Activated T-helper 1 cell treated with anti-CD3 and anti-CD28 coated beads, Interleukin-2, amount 50 U/mL, for 16 hours (primary cell): ENCODE measurements at places on chromosomes 7 and 10.

GRCh38 chr10:122419876-122420623, 34.4 kb upstream of the ARMS2 start:
- no peak for DNase-seq

DNA sequence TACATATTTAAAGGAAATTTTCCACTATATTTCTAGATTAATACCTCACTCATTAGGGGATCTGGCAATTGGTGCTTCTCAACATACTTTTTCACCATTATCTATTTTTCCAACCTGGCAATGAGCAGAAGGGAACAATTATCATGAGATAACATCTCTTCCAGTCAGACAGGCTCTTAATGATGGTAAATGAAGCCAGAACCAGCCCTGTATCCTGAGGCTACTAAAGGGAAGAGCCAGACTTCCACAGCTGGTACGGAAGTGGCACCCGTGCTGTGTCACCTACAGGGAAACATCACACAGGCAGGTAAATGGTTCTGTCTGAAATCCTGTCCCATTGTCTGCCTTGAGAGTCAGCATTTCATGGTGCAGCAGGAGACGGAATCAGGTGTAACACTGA, 75.9 kb downstream of the ELMO1 start:
- no peak for DNase-seq

DNA sequence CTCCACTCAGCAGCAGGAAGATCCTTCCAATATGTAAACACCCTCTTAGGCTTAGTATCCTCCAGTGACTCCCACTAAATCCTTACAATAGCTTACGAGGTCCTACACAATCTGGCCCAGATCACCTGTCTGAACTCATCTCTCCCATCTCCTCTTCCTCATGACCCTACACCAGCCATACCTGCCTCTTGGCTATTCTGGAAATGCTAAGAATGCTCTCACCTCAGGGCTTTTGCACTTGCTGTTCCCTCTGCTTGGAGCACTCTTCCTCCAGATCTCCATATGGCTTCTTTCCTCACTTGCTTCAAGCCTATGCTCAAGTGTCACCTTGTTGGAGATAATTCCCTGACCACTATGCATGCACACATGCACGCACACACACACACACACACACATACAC, 50.8 kb upstream of the FRMD4A start:
- no peak for DNase-seq

- DNase-seq = no peak
These were observed at the start of gene SFRP4 for GRCh38 chr7:37916673-37917660. TSS of gene SFRP4 (minus strand) at chr7:37916817. CDS start at chr7:37916537, 280 bp downstream.

- no peak for DNase-seq
These were observed 27.3 kb downstream of the SEC23IP start for GRCh38 chr10:119919826-119920225.

- DNase-seq = no peak
These were observed 106.4 kb upstream of the GSDME start for GRCh38 chr7:24863626-24864025.

DNA sequence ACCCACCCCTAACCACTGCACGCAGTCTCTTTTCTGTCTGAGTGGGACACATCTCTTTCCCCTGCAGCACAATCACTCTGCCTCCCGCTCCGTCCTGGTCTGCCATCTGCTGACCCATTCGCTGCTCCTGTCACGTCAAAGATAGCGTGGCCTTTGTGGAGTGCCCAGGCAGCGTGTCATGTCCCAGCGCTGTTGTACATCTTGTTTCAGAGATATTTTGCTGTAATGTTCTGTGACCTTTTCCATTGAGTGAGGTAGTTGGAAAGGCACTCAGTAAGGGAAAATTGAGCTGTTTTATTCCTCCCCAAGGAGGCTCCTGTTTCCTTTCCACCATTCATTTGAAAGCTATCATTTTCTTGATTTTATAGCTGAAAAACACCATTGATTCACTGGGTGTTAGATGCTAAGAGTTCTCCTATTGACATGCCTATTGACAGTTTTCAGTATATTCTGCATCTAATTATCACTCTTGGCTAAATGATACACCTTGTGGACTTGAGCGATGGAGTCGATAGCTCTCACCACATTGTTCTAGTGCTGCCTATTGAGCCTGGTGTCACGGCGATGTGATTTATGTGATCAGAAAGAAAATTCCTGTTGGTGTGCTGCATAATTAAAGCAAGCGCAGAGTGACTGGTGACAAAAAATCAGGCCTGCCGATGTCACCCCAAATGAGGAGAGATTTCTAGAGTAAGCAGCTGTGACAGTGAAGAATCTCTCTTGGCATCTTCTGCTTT, 372.6 kb downstream of the LRMDA start:
- DNase-seq = no peak

- DNase-seq = no peak
These were observed 25.8 kb upstream of the ZRANB1 start for GRCh38 chr10:124916098-124916584.

- DNase-seq = no peak
These were observed 5.5 kb upstream of the OPN4 start for GRCh38 chr10:86648704-86649427.

- no peak for DNase-seq
These were observed 298.5 kb downstream of the NEBL start for GRCh38 chr10:20598590-20598989.

- no peak for DNase-seq
These were observed 82.6 kb downstream of the DNMBP start for GRCh38 chr10:99926925-99927720.

- no peak for DNase-seq
These were observed at the start of gene HMX2 for GRCh38 chr10:123147635-123148413. TSS of gene HMX2 (plus strand) at chr10:123148136. CDS start at chr10:123148379, 243 bp downstream.

DNA sequence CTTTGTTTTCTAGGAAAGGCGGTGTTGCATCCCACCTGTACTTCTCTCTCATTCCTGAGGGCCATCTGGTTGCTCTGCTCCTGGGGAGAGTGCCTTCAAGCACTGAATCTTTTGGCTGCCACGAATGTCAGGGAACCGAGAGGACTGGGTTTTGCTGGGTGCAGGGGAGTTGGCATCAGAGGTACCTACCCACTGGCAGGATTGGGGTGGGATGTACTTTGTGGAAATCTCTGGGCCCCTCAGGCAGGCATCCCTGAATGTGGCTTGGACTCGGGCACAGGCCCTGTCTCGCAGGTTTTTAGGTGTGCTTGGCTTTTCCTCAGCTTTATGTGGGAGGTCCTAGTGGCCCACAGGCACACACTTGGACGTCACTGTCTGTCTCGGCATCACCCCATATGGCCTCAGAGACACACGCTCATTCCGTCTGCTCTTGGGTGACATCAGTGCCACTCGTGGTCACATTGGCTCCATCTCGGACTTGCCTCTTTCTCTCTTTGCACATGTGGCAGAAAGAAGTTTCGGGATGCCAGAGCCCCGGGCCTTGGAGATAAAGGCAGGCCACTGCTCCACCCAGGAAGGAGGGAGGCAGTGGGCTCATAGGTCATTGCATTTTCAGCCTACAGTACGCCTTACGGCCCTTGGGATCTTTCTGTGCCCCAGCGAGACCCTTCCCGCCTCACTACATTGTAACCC, 325.6 kb downstream of the ZNF716 start:
- no peak for DNase-seq

DNA sequence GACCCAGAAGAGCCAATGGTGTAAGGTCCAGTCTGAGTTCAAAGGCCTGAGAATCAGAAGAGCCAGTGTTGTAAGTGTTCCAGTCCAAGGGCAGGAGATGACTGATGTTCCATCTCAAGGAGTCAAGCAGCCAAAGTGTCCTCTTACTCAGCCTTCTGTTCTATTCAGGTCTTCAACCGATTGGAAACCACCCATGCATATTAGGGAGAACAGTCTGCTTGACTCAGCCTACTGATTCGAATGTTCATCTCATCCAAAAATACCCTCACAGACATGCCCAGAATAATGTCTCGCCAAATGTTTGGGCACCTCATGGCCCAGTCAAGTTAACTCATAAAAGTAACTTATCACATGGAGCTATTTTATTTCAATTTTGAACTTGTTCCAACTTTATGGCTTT, 2.9 kb upstream of the WDFY4 start:
- DNase-seq = no peak

GRCh38 chr7:27245124-27245797, 2.7 kb downstream of the EVX1 start:
- DNase-seq = no peak

DNA sequence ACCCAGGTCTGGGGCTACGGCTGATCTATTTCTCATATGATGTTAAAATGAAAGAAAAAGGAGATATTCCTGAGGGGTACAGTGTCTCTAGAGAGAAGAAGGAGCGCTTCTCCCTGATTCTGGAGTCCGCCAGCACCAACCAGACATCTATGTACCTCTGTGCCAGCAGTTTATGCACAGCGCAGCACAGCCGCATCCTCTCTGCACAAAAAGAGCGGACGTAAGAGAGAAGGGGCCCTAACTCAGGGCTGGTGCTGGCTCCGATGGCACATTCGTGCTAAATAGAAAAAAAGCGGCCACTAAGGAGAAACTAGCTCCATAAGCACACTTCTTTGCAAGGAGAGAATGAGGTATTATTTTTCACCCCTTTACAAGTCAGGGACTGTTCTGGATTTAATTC, 28.3 kb upstream of the PRSS1 start:
- DNase-seq = no peak

GRCh38 chr7:122887198-122887597, 938 bp upstream of the CADPS2 start:
- DNase-seq = no peak

DNA sequence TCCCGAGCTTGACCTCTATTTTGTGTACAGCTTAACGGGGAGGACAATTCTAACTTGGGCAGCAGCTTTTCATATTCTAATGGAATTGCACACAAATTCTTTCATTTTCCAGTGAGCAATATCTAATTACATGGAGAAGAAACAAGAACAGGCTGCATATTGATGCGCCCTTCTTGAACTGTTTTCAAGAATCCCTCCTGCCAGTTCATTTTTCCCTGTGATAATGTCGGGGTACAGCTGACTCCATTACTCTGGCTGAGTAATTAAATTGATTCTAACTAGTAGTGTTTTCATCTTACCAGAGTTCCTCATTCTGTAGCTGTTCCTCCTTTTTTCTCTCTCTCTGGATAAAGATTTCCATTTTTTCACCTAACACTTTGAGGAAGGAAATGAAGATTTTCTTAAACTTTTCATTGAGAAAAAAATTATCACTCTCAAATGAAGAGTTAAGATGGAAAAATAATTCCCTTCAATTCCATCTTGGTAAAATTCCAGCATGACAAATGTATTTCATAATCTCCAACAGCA, 190.9 kb downstream of the FANK1 start:
- no peak for DNase-seq

GRCh38 chr7:41747961-41748360, 45.1 kb upstream of the INHBA start:
- DNase-seq = no peak

- no peak for DNase-seq
These were observed 62.9 kb downstream of the REEP3 start for GRCh38 chr10:63583909-63584724.

DNA sequence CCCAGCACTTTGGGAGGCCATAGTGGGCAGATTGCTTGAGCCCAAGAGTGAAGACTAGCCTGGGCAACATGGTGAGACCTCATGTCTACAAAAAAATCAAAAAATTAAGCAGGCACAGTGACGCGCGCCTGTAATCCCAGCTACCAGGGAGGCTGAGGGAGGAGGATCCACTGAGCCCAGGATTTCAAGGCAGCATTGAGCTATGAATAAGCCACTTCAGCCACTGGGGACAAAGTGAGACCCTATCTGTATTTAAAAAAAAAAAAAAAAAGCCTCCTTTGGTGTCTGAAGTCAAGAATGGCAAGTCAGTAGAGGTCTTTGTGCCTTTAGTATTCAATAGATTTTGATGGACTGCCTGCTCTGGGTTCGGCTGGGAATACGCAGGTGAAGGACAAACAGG, 85.7 kb downstream of the RALA start:
- no peak for DNase-seq

GRCh38 chr10:84195044-84195830, 900 bp downstream of the CDHR1 start:
- DNase-seq = no peak

DNA sequence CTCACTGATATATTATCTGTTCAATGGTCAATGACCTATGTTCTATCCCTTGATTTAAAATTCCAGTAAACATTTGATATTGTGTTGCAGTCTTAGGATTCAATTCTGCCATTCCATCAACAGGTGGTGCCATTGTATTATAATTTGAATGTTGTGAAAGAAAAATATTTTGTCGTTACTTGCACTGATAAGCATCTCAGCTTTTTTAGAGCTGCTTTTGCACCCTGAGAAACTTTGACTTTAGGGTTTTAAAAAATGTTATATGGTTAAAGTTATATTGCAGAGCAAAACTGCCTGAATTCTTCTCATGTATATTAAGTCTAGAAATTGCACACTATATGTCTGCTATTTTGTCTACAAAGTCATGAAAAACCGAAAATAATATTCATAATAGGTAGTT, 18.8 kb upstream of the MINDY3 start:
- no peak for DNase-seq

- peak; percentile 42 for DNase-seq
These were observed 206 bp downstream of the UPF2 start for GRCh38 chr10:12042409-12042796.

GRCh38 chr10:114347241-114347640, 57.1 kb downstream of the AFAP1L2 start:
- DNase-seq = no peak

- DNase-seq = no peak
These were observed 125.3 kb downstream of the DYNC1I1 start for GRCh38 chr7:95897557-95898251.

- DNase-seq = no peak
These were observed 997.0 kb upstream of the POT1 start for GRCh38 chr7:125926621-125927020.

DNA sequence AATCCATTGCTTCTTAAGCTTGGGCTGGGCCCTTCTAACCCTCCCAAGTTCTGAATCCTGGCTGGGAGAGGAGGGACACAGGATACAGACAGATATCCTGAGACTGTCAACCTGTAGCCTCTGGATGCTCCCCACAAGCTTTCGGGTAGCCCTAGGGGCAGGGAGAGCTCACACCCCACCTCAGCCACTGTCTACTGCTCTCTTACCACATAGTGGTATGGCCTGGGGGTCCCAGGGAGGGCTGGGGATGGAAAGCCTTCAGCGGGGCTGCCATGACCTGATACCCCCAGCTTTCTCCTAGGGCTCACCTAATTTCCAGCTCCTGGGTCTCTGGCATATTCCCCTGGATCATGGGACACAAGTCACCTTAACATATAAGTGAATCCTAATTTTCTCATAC, 25.1 kb downstream of the CRHR2 start:
- no peak for DNase-seq

DNA sequence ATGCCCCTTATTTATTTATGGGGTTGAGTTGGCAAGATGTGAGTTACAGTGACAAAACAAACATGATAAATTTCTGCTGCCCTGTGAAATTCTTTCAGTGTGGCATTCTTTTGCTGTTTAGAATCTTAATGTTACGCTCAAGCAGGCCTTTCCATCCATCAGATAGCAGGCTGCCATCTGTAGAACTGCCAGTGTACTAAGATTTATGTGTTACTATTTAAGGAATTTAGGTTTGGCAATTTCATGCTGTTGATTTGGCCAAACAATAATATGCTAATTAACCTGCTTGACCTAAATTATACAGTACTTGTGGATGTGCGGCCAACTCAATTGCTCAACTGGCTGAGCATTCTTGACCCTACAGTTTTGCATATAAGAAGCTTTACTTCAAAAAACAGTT, 477.7 kb upstream of the TPK1 start:
- DNase-seq = no peak
